ENCODE measurements at places on chromosomes 7 and 10.
A peak's percentile ranks its signal among the peaks of the same experiment; 100 is the strongest.

- peak; percentile 68 for DNase-seq
Measured at GRCh38 chr7:123682690-123683089, 27.0 kb downstream of the LMOD2 start.

GRCh38 chr10:3681642-3682554 is 103.1 kb downstream of the KLF6 start:
- DNase-seq: no peak

DNA sequence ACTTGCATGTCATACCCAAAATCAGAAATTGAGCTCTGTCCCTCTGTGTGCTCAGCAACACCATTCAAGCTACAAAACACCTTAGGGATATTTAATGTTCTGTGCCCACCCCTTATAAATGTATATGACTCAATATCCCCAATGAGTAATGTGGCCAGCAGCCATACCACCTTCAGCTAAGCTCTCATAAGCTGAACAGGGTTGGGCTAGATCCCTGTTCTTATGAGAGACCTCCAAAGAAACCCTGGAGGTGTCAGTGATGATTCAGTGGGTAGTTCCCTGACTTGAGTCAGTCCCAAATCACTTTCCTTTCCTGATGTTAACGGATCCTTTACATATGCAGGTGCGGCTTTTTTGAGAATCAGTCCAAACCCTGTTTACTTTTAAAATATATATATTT is 253.8 kb downstream of the CREB5 start:
- DNase-seq: no peak

- DNase-seq: no peak
Measured at GRCh38 chr7:107879400-107880035, 11.5 kb upstream of the DLD start.

DNA sequence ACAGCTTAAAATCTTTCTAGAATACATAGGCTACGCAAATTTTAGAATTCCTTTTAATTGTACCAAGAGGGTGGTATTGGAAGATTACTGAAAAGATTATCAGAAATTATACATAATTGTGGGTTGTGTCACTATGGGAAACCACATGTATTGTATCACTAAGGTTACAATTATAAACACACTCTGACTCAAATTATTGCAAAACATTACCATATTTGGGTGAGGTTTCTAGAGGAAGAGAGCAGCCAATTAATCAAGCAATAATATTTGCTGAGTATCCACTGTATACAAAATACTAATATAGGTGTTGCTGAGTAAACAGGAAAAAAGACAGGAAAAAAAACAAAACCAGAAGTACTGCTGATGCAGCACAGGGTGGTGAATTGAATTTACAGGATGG is 3.1 kb upstream of the CAPZA2 start:
- DNase-seq: no peak

- no peak for DNase-seq
Measured at GRCh38 chr10:103814105-103814504, 41.3 kb downstream of the SH3PXD2A start.

- peak; percentile 19 for DNase-seq
Measured at GRCh38 chr7:43612599-43613589, 30.0 kb downstream of the STK17A start.

DNA sequence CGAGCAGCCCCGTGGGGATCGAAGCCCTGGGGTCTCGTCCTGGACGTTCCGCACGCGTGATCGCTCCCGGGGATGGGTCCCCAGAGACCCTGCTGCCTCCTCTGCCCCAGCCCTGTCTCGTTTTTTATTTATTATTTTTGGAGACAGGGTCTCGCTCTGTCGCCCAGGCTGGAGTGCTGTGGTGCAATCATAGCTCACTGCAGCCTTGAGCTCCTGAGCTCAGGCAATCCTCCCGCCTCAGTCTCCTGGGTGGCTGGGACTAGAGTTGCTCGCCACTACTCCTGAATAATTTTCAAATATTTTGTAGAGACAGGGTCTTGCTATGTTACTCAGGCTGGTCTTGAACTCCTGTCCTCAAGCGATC is 319 bp upstream of the STX1A start:
- no peak for DNase-seq

DNA sequence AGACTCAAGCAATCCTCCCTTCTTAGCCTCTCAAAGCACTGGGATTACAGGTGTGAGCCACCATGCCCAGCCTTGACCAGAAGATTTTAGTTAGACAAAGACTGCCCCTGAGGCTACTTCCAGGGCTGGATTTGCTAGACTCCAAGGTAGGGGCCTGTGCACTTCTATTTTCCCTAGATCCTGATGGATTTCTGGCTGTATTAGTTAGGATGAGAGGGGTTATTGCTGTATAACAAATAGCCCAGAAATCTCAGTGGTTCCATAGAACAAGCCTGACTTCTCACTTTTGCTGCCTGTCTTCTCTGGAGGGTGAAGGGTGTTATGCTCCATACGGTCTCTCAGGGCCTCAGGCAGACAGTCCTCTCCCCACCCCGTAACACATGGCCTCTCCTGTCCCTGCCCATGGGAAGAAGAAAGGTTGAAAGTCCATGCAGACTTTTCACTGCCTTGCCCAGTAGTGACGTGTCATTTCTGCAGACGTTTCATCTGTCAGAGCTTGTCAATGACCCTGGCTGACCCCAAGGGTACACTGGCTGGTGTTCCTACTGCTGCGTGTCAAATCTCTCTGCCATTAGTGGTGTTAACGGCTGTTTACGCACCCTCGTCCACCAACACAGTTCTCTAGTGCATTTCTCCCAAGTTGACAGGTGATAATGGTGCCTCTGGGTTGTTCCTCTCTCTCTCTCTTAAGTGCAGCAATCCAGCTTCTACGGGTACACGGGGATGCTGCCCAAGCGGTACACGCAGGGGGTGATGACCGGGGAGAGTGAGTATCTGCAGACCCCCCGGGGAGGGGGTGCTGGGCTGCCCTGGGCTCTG is 11.6 kb downstream of the SLC29A4 start:
- DNase-seq: no peak

DNA sequence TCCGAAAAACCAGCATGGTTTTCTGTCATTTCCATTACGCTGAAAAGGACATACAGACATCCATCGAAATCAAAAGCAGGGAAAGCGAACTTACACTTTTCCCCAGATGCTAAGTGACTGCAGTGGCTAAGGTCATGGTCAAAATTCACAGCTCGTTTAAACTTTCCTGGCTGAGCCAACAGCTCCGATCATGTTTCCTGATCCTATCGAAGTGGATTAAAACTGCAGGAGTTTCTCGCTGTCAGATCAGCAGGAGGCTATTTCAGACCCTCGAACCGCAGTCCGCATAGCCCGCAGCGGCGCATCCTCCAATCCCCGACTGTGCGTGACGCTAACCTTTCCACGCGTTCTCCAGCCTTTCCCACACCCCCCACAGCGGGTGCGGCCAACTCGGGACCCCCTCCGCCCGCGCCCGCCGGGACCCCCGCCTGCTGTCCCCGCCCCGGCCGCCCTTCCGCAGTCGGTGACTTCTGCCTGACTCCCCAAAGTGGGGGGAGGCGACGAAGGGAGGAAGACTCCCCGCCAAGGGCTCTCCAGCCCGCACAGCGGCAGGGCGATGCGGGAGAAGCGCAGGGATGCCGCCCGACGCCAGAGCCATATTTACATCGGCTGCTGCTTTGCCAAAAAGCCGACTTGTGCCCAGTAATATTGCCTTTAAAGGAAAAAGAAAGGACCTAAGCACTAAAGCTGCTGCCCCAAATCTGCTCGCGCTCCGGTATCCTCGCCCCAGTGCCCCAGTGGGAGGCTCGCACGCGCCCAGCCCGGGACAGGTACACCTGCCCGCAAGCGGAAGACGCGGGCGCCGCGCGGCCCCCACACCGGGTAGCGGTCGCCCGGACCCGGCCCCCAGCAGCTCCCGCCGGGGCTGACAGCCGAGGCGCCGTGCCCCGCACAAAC is 1.2 kb downstream of the PIP4K2A start:
- no peak for DNase-seq

DNA sequence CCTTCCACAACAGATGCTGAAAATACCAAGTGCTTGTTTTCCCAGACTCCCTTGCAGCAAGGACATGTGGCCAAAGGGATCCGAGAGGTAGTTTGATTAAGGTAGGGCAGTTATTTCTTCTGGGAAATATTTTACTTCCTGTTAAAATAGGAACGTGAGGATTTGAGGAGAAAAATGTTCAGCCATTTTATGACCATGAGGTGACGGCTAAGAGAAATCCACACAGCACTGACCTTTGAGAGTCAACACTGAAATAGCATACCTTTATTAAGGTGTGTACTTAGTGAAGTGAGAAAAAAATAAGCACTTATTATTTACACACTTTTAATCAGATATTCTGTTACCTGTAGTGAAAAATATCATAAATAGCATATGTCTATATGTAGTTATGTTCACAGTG is 133.9 kb downstream of the PPP1R3A start:
- no peak for DNase-seq

GRCh38 chr7:66747881-66748511 is 7.5 kb downstream of the RABGEF1 start:
- no peak for DNase-seq

DNA sequence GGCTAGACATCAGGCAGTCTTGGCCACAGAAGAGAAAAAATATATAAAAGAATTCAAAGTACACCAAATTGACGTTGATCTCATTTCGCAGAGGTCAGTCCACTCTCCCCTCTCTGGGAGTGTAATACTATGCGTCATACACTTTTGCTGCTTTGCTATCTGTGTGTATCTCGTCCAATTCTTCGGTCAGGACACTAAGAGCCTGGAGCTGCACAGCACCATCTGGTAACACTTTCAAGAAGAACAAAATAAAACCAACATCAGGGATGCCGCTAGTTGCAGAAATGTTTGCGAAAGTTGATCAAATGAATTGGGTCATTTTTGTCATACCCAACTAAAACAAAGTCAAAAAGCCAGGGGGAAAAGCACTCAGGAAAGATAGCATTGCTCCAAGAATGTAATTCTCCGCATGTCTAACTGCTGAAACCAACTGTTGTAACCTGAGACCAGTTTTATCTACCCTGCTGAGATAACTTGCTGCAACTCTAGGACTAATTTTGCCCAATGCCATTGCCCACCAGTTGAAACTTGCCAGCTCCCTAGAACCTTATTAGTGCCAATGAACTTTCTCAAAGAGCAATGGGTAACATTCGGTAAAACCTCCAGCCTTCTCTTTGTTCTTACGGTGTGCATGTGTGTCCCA is 23.0 kb downstream of the TMEM176A start:
- DNase-seq: no peak

DNA sequence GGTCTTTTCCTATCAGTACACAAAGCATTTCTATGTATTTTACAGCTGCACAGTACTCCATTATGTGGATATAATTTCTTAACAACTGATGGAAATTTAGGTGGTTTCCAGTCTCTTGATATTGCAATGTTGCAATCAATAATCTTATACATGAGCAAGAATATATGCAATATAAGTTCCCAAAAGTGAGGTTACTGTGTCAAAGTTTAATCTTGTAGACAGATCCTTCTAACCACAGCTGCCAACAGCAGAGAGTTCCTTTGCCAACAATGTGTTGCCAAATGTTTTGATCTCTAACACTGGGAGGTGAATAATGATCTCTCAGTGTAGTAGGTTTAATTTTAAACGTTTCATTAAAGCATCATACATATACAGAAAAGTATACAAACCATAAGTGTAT is 54.5 kb downstream of the CUL2 start:
- DNase-seq: no peak

DNA sequence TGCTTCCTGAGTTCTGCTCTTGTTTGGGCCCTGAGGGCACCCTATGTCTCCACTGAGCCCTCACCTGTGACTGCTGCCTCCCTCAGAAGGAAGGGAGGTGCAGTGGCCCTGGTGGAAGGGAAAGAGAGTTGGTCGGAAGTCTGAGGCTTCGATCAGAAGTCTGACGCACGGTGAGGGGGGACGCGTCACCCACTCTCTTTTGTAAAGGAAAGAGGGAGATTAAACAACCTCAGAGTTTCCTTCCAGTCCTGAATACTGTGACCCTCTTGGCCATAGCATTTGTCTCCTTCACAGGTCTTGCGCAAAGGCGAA is 31.4 kb upstream of the TRIM8 start:
- DNase-seq: no peak

DNA sequence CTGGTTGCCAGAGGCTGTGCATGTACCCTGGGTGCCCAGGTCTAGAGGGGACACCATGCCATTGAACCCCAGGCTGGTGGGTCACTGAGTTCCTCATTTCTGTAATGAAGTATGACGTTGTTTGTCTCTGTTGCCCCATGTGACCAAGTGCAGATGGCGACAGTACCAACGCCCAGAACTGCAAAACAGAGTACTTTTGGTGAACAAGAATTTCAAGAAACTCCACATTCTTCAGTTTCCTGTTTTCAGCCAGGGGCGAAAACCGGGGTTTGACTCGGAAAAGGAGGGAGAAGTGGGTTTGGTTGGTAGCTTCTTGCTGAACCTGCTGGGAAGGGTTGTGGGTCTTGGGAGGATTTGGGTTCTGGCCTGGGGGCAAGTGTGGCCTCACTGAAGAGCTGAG is 18.2 kb downstream of the CYP17A1 start:
- no peak for DNase-seq

- no peak for DNase-seq
Measured at GRCh38 chr7:115924411-115924810, 106.2 kb downstream of the TFEC start.

GRCh38 chr7:116211913-116212596 is 1.7 kb downstream of the TES start:
- DNase-seq: peak; percentile 57

GRCh38 chr7:149846436-149847046 is 8.4 kb downstream of the ZNF862 start:
- DNase-seq: no peak

DNA sequence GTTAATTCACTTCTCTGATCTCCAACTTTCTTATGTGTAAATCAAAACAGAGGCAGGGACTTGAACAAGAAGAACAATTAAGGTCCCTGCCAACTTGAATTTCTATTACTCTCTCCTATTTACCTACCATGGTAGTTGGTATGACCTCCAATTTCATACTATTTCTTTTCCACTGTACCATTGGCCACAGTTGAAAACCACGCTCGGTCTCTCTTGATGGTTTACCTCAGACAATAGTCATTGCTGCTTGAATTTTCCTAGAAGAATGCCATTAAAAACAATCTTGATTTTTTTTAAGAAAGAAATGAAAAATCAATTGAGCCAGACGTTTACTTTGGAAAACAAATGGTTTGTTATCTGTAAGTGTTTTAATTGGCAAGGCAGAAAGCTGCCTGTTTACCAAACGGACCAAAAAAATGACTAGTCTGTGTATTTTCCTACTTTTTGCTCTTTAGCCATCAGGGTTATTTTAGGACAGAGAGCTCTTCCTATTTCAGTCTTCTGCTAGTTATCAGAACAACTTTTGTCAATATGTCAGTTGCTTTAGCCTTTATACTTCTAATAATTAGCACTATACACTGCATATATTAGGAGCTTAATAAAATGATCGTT is 157.5 kb upstream of the PLXDC2 start:
- DNase-seq: no peak

GRCh38 chr10:102408131-102408727 is 10.4 kb downstream of the PSD start:
- no peak for DNase-seq

GRCh38 chr10:14571866-14572507 is 202.7 kb downstream of the FAM107B start:
- no peak for DNase-seq

GRCh38 chr7:15752377-15752776 is 65.9 kb upstream of the MEOX2 start:
- DNase-seq: no peak
